ENCODE measurements at places on chromosomes 6 and 20.

DNA sequence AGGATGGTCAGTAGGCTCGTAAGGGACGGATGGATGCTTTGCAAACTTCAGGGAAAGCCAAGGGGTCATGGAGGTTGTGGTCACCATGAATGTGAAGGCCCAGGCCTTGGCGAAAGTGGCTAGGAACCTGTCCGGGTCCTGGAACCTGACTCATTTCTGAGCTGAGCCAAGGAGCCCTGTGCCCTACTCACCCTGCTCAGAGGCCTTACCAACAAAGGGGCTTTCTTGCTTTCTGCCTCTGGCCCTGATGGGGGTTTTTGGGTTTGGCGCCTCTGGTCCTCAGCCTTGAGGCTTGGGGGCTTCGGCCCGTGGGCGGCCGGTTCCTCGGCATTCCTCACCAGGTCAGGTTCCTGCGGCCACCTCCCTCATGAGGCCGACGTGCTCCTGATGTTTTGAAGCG is 155.1 kb downstream of the DTNBP1 start:
- no peak for DNase-seq

- no peak for DNase-seq
Observed at GRCh38 chr20:33569802-33570391, 80.0 kb downstream of the CBFA2T2 start.

GRCh38 chr6:32096394-32097258 is 12.5 kb downstream of the TNXB start:
- DNase-seq, result no peak

DNA sequence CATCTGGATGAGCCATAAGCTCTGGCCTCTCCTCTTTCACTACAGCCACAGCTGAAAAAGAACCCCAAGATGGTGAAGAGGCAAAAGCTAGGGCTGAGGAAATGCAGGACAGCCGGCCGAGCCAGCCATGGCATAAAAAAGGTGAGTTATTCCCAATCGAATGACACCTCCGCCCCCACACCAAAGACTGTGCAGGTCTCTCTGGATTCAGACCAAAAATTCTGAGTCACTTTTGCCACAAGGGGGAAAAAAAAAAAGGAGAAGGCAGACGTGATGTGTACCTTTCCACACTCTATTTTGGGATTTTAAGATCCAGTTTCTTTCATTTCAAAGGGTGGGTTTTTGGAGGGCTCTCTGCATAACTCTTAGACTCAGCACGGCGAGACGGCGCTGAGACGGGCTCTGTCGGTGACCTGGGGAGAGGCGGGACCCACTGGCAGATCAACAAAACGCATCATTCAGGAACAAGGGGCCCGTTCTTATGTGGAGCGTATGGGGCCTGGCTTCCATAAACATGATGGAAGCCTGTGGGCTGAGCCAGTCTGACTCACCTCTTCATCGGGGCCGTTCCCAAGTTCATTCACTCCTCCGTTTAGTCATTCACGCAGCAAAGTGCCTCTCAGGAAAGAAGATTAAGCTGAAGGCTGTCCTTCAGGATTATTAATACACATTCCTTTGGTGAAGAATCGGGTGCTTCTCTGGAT is 54.8 kb downstream of the NFATC2 start:
- no peak for DNase-seq

- DNase-seq, result no peak
Observed at GRCh38 chr20:16672299-16672698, 57.5 kb upstream of the SNRPB2 start.

DNA sequence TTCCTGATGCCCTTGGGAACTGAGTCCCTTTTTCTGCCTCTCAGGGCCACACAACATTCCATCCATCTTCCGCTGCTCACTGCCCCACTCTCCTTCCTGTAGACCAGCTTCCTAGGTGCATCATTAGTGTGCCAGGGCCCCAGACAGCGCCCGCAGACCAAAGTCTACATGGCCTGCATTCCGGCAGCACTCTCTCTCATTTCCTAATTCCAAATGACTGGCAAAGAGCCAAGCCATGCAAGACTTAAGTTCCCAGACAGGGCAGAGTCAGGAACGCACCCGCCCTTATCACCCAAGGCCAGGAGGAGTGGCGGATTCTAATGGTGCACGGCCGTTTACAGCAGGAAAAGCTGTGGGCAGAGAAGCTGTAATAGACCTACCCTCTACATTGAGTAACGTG is 159.8 kb upstream of the ARID1B start:
- DNase-seq, result no peak

GRCh38 chr20:588932-589672 is 21.0 kb downstream of the TCF15 start:
- DNase-seq, result no peak

- no peak for DNase-seq
Observed at GRCh38 chr20:62114894-62115293, 7.4 kb upstream of the LSM14B start.

DNA sequence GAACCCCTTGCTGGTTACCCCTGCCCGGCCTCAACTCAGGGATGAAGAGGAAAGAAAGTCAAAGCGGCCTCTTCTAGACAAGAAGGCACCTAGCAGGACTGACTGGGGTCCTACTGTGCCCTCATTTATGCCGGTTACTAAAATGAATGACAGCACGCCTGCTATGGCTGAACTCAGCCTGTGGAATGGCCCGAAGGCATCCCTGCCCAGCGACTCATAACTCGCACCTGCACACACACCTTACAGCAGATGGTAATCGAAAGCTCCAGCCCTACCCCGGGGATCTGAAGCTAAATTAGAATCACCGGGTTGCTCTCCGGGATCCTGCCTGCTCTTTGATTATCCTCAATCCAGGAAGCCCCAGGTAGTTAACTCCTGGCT is 747 bp upstream of the TXNDC5 start:
- DNase-seq, result no peak

DNA sequence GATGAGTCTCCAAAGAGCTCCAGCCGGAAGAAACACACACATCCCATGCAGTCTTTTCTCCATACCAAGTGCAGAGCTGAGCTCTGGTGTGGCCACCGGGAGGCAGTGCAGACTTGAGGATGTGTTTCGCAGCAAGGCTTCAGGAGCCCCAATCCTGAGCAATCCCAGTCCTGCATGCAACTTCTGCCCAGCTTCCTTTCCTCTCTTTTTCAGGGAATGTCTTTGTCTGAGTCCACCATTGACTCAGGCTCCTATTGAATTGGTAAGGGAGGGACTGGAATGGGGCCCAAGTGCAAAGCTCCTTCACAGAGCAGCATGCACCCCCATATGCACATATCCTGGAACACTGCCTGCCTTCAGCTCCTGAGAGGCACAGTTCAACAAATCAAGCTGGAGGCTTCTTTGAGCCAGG is 50.5 kb upstream of the ASIP start:
- peak; percentile 16 for DNase-seq

Measured in stimulated activated CD8-positive, alpha-beta memory T cell treated with anti-CD3 and anti-CD28 coated beads, Interleukin-2, amount 100 ng/mL, for 48 hours (primary cell).